Cardiac septum (tissue), 1 donor: ENCODE measurements at places on chromosomes 1 and 21. TPM values are rescaled to one million over a fixed set of nuclear protein-coding genes. Genes with fewer than 3 reads are reported as not detected.

- DNase-seq = no peak
Observed at GRCh38 chr1:202645097-202645476, 65.2 kb downstream of the SYT2 start.

Gene F3
- 29.1 TPM for total RNA-seq

- no peak for DNase-seq
Observed at GRCh38 chr1:108877348-108878159, 769 bp downstream of the GPSM2 start.

- DNase-seq = no peak
Observed at GRCh38 chr1:246040200-246040890, 466.7 kb downstream of the SMYD3 start.
